Type B pancreatic cell (in vitro differentiated cells): ENCODE measurements at places on chromosomes 16 and 17.
A peak's percentile ranks its signal among the peaks of the same experiment; 100 is the strongest.

- DNase-seq, result peak; percentile 48
These were observed 26.4 kb downstream of the ADCY9 start for GRCh38 chr16:4089811-4090301.

DNA sequence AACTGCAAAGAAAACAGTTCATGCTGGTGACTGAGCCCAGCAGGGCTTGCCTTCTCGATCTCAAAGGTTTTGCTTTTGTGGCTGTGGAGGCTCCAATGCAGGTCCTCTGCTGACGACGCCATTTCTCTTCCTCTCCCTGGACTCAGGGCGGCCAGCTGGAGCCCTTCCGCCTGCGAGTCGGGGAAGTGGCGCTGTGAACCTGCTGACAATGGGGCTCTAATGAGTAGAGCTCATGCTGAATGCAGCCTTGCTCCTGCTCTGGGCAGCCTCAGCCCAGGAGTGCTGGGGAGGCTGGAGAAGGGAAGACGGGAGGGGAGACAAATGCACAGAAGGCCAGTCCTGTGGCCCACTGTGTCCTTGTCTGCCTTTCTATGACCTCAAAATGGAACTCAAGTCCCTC is 43.8 kb downstream of the VAC14 start:
- no peak for DNase-seq

GRCh38 chr16:51545951-51546350 is 394.9 kb upstream of the SALL1 start:
- DNase-seq, result no peak

GRCh38 chr17:45311401-45311759 is 5.4 kb downstream of the MAP3K14 start:
- no peak for DNase-seq

DNA sequence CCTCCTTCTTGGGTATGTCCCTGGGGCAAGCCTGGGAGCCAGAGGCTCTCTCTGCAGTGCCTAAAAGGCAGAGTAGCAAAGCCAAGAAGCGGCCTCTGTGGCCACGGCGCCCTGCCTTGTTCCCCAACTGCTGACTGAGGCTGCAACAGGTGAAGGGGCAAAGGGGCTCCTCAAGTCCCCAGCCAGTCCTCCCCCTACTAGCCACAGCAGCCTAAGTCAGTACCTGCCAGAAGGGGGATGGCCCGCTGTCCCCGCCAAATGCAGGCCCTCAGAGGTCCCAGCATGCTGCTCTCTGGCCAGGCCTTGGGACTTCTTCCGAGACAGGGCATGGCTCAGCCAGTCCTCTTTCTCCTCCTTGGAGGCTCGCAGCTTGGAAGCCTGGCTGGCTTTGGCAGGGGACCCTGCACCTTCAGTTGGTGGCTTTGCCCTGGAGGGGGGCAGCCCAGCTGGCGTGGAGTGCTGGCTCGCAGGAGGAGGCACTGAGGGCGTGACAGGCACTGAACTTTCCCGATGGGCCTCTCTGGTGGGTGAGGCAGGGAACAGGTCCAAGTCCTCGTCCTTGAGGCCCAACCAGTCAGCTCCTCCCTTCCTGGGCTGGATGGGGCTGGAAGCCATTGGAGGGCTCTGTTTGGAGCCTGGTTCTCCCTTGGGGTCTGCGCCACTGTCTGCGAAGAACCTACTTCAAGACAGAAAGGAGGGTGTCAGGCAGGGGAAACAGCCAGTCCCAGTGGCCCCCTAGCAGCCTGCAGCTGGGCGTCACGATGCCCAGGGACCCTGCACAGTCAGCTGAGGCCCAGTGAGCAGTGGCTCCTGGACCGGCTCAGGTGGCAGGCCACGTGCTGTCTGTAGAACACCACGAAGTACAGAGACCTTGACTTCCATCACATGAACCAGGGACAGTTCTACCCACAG is 17.6 kb downstream of the FBF1 start:
- DNase-seq, result no peak

GRCh38 chr17:75822119-75822799 is 21.9 kb downstream of the UNC13D start:
- DNase-seq, result no peak

DNA sequence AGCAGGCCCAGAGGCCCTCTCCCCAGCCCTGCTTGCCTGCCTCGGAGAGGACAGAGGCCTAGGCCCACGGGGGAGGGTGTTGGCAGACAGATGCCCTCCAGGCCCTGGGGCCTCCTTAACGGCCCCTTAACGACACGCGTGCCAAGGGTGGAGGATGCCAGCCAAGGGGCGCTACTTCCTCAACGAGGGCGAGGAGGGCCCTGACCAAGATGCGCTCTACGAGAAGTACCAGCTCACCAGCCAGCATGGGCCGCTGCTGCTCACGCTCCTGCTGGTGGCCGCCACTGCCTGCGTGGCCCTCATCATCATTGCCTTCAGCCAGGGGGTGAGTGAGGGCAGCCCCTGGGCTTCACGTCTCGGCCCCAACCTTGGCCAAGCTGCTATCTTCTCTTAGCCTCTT is 21.7 kb downstream of the ADCY7 start:
- no peak for DNase-seq

- DNase-seq, result no peak
These were observed 120.4 kb upstream of the IRX6 start for GRCh38 chr16:55203570-55203969.

- DNase-seq, result no peak
These were observed 42.7 kb upstream of the EMP2 start for GRCh38 chr16:10623059-10623458.

- DNase-seq, result peak; percentile 83
These were observed 7.9 kb upstream of the LLGL1 start for GRCh38 chr17:18217412-18218015.
